ENCODE measurements at places on chromosomes 3 and 15. TPM values are rescaled to one million over a fixed set of nuclear protein-coding genes. Genes with fewer than 3 reads are reported as not detected.

SEMA7A gene
- 74.9 TPM for total RNA-seq

CMTM8 gene
- total RNA-seq: 5.2 TPM

DCBLD2 gene
- total RNA-seq: 307 TPM

CCDC174 gene
- total RNA-seq: 16.1 TPM

DNA sequence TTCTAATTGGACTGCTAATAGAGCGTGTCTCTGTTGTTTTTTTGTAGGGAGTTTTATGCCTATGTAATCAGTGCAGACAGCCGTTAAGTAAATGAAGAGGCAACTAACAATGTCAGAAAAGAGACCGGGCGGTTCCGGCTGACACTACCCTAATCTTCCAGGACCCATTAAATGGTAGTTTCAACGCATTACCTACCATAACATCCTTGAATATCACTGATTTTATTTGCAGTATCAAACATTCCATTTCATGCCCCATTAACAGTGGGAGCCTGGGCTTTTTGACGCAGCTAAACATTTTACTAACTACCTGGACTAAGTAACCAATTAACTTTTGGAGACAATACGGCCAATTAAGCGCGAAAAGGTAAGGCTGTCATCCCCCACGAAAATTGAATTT is 832.9 kb upstream of the NR2F2 start:
- DNase-seq: no peak
- H3K27me3 ChIP-seq: no peaks in the 10 kb centered on the region
- no peak overlapping the region for H3K27ac ChIP-seq
- H3K4me3 ChIP-seq: no peak overlapping the region

- no peaks in the 10 kb centered on the region for H3K27me3 ChIP-seq
- DNase-seq: peak; percentile 76
- H3K27ac ChIP-seq: peak overlapping the region; percentile 71
- H3K36me3 ChIP-seq: no peaks in the 10 kb centered on the region
- H3K4me1 ChIP-seq: peaks cover 45% of the 10 kb centered on the region
These were observed 93.8 kb upstream of the TGFBR2 start for GRCh38 chr3:30512576-30512975.

- DNase-seq: no peak
- H3K27ac ChIP-seq: no peak overlapping the region
- H3K4me1 ChIP-seq: no peaks in the 10 kb centered on the region
- H3K4me3 ChIP-seq: no peak overlapping the region
- H3K27me3 ChIP-seq: no peaks in the 10 kb centered on the region
These were observed 28.7 kb downstream of the ALDH1L1 start for GRCh38 chr3:126151562-126152302.

DNA sequence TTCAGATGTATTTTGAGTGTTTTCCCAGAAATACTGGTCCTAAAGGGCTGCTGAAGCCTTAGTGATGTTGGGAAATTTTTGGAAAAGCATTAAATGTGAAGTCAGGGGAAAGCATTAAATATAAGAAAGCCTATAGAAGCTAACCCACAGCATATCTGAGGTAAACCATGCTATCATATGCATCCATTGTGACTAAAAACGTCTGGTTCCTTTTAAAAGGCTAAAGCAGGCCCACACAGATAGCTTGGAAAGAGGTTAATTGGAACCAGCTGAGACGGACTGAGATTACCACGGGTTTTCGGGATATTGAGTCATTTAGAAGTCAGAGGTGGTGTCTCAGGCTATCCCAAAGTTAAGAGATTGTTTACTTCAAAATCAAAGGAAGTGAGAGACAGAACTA is 78.2 kb downstream of the CYP19A1 start:
- H3K4me3 ChIP-seq: no peak overlapping the region
- H3K27ac ChIP-seq: no peak overlapping the region
- no peak for DNase-seq
- H3K27me3 ChIP-seq: peaks cover 8% of the 10 kb centered on the region

GRCh38 chr3:32026593-32026992 is 45.0 kb downstream of the ZNF860 start:
- H3K36me3 ChIP-seq: no peaks in the 10 kb centered on the region
- H3K27ac ChIP-seq: no peak overlapping the region
- 0 out of 2 replicates have a peak, but pooled peaks cover 4% of the 10 kb centered on the region for H3K4me1 ChIP-seq
- no peaks in the 10 kb centered on the region for H3K27me3 ChIP-seq
- H3K4me3 ChIP-seq: no peak overlapping the region
